ENCODE measurements at places on chromosomes 12 and 14. TPM values are rescaled to one million over a fixed set of nuclear protein-coding genes. Genes with fewer than 3 reads are reported as not detected.

DNA sequence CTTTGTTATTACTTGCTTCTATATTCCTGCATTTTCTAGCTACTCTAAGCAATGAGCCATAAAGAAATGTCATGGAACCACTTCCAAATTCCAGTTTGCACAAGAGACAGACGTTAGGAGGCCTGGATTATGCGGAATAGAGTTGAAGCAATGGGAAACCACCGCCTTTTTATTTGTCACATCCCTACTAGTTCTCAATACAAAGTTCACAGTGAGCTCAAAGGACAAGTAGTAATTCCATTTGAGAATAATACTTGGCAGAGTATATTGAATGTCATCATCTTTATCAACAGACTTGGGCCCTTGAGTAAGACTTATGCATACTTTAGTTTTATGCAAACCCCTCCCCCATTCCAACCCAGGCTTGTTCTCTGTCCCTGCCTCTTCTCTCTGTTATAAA, 3.7 kb upstream of the SLC15A5 start:
- no peak for DNase-seq

GRCh38 chr14:88170333-88170732, 152.7 kb downstream of the KCNK10 start:
- no peak for DNase-seq

- no peak for DNase-seq
Observed at GRCh38 chr12:991350-992333, 619 bp downstream of the ERC1 start.

DNA sequence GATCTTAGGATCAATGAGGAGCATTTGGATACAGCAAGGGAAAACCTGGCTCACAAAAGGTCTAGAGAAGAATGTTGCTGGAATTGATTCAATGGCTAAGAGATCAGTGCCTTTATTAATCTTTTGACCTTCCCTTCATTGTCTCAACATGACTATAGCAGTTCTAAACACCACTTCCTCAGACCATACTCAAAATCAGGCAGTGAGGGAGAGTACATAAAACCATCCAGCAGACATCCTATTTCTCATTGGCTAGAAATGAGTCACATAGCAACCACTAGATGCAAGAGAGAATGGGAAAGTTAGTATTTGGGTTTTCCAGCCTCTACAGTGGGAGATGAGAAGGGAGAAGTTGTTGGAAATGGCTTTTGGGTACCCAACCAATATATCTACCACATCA, 151.4 kb upstream of the NUDT4 start:
- no peak for DNase-seq

DNA sequence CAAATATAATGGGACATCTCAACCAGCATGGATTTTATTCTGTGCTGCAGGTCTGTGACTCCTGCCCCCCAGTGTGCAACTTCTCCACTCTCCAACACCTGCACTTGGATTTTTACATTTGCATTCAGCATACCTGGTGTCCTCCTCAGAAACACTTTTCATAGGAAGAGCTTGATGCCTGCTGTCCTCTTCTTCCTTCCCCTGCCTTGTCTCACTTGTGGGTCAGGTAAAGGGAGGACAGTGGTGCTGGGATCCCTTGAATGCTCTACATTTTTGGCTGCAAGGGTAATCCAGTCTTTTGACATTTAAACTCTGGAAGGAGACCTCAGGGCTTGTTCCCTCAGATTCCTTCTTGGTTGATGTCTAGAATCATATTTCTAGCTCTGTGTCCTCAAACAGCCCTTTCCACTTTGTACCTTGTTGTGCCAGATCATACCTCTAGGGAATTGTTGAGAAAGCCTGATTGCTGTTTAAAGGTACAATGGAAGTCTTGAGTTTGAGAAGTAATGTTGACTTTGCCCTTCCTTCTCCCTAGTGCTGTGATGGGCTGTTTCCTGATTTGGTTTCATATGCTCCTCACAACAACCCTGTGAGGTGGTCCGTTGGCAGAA, 12.6 kb downstream of the UBE3B start:
- no peak for DNase-seq

DNA sequence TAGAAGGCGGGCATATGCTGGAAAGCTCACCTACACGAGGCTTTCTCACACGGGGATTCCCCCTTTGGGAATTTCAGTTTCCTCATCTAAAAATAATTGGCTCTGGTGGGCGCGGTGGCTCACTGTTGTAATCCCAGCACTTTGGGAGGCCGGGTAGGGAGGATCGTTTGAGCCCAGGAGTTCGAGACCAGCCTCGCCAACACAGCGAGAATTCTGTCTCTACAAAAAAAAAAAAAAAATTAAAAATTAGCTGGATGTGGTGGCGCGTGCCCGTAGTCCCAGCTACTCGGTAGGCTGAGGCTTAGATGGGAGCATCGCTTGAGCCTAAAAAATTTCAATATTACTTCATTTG, 400 bp upstream of the NDUFA12 start:
- DNase-seq = no peak

DNA sequence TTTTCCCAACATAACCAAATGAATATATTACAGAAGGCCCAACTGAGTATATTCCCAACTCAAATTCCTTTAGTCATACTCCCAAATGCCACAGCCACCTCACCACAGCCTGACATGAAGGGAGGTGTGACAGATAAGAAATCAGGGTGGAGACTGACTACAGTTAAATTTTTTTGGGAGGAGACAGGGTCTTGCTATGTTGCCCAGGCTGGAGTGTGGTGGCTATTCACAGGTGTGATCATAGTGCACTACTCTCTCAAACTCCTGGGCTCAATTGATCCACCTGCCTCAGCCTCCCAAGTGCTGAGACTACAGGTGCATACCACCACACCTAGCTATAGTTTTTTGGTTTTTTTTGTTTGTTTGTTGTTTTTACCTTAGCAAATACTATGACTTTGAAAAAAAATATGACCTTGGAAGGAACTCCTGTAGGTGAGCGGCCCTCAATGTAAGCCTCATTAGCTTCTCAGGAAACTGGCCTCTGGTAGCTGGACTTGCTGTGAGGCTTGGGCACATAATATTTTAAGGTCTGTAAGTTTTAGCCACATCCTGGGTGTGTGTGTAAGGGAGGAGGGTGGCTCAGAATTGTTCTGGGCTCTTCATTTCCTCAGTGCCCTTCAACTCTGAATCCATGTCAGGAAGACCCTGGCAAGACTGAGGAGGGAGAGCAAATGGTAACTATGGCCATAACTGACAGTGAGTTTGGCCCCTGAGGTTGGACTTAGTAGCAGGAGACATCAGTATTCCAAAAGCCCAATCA, 39.1 kb upstream of the LTBP2 start:
- no peak for DNase-seq

- DNase-seq = no peak
Observed at GRCh38 chr12:128339126-128339520, 72.2 kb downstream of the TMEM132C start.

GRCh38 chr12:97751704-97752103, 289.1 kb downstream of the RMST start:
- DNase-seq = no peak

GRCh38 chr12:121975021-121975420, 46.7 kb upstream of the BCL7A start:
- DNase-seq = no peak

DNA sequence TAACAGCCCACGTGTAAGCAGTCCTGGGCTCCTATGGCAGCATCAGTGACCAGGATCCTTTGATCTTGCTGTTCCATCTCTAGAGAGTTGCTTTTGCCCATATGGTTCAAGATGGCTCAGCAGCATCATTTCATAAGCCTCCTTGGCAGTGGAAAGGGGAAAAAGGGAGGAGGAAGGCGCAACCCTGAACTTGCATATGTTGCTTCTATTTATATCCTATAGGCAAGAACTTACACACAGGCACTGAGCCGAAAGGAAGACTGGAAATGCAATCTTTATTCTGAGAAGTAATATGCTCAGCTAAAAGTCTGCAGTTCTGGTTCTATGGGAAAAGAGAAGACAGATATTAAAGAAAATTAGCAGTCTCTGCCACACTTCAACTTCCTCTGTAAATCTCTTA, 167.7 kb upstream of the PLXNC1 start:
- no peak for DNase-seq

- no peak for DNase-seq
Observed at GRCh38 chr12:95037906-95038305, 34.4 kb upstream of the NDUFA12 start.

DNA sequence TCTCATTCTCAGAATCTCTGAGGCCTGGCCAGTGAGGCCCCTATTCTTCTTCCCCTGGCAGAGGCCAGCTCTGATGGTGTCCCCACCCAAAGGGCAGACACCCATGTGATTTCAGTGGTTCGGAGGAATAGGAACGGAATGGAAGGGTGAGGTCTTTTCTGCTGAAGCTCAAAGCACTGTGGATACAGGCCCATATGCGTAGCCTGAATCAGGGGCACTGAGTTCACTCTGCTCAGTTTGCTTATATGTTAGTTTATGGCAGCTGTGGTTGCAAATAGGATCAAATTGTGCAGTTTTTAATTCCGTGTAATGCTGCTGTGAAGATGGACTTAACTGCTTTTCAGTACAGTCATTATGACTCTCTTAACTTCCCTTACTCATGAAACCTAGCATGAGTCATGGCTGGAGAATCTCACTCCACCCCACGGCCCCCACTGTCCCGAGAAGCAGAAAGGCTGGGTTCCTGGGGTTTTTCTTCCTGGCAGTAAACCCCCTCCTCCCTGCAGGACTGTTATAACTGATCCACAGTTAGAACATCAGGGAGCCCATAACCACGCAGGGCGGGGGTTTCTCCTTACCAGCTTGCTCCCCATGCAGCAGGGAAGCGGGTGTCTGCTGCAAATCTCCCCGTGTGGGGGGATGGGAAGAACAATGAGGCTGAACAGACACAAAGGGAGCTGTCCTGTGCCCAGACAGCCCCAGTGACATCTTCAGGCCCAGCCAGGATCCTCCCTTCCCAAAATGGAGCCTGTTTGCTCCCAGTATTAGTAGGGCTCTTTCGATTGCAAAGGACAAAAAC, 122.7 kb downstream of the SLC38A6 start:
- peak; percentile 97 for DNase-seq

- DNase-seq = peak; percentile 62
Observed at GRCh38 chr14:30521899-30522736, 36.8 kb upstream of the G2E3 start.

DNA sequence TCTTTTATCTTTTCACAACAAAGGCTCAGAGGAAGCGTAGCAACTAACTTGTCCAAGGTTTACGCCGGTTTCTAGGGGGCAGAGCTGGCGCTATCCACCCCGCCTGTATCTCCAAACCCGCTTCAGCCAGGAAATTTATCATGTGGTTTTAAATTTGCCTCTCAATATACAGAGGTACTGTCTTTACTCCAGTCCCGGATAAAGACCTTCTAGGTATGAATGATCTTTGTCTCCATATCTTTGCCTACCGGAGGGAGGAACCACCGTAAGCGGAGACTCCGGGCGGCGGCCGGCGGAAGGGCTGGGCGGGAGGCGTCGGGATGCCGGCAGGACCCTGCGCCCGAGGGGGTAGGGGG, 693 bp upstream of the RIMKLB start:
- peak; percentile 44 for DNase-seq

GRCh38 chr12:121295746-121296617, 527 bp downstream of the CAMKK2 start:
- DNase-seq = no peak

GRCh38 chr14:74202113-74202512, 37.1 kb upstream of the VSX2 start:
- no peak for DNase-seq

DNA sequence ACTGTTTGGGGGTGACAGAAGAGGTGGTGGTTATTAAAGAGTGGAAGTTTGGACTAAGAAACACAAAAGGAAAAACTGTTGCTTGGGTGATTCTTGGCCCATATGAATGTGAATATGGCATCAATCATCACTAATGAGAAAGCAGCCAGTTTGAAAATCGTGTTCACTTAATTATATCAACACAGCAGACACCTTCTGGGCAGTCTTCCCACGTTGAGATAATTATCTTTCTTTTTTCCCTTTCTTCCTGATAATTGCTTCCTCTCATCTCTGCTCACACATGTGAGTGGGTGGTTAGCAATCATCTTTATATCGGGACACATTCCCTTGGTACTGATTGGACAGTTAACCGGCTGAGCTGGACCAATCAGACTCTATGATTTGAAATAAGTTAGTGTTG, 539.7 kb downstream of the AACS start:
- DNase-seq = no peak

DNA sequence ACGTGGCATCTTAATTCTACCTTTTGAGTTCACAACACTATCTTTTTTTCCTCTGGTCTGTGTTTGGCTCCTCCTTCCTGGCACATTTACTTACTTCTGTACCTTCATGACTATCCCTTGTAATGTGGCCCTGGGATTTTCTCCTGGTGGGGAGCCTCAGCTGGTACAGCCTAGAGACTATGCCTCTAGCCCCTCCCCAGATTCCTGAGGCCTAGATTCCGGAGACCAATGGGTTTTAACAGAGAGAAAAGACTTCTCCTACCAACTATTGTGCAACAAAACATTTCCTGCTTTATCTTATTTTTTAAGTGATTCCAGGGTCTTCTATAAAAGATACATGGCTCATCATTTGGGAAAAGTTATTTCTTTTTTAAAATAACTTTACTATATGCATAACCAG, 216.2 kb upstream of the KRR1 start:
- DNase-seq = no peak

DNA sequence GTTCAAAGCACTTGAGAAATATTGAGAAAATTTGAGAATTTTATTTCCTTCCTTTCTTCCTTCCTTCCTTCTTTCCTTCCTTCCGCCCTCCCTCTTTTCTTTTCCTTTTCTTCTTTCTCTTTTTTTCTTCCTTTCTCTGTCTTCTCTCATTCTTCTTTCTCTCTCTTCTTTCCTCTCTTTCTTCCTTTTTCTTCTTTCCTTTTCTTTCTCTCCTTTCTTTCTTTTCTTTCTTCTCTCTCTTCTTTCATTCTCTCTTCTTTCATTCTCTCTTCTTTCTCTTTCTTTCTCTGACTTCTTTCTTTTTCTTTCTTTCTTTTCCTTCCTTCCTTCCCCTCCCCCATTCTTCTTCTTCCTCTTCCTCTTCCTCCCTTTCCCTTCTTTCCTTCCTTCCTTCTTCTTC, 44.9 kb downstream of the CD163L1 start:
- no peak for DNase-seq

DNA sequence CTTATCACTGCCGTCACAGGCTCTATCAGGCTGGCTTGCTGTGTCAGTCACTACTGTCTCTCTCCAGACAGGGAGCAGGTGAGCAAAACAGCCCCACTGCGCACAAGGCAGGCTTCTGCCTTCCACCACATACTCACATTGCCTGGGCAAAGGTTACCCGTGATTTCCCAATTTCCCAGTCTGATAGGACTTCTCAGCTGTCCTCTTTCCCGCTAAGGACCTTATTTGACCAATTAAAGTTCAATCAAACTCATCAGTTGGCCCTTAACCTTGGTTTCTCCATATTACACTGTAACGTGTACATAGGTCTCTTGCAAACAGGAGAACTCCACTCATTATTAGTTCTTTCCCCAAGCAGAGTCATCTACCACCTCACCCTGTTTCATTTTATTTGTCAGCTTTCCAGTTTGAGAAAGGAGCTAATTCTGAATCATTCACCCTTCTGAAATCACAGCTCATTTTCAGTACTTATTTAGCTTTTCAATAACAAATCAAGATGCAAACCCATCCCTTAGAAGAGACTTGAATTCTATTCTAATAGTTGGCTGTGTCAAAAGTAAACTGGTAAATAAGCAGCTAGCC, 170.8 kb downstream of the ESR2 start:
- DNase-seq = no peak

- DNase-seq = no peak
Observed at GRCh38 chr12:64187794-64188193, 34.3 kb downstream of the KICS2 start.

Gene FAM186B
- total RNA-seq = 0.35 TPM

Gene MFAP5
- total RNA-seq = 0.85 TPM

Gene NINJ2
- 0.60 TPM for total RNA-seq

Gene LUM
- total RNA-seq = 31.9 TPM

Gene BCL2L2
- total RNA-seq = 14.7 TPM

Gene MYO1A
- total RNA-seq = not detected

Gene KRT81
- 48.3 TPM for total RNA-seq

Gene YARS2
- 34.8 TPM for total RNA-seq

Gene AJUBA
- total RNA-seq = 189 TPM

Gene BATF
- total RNA-seq = not detected
